ENCODE measurements at places on chromosomes 6 and 20.

DNA sequence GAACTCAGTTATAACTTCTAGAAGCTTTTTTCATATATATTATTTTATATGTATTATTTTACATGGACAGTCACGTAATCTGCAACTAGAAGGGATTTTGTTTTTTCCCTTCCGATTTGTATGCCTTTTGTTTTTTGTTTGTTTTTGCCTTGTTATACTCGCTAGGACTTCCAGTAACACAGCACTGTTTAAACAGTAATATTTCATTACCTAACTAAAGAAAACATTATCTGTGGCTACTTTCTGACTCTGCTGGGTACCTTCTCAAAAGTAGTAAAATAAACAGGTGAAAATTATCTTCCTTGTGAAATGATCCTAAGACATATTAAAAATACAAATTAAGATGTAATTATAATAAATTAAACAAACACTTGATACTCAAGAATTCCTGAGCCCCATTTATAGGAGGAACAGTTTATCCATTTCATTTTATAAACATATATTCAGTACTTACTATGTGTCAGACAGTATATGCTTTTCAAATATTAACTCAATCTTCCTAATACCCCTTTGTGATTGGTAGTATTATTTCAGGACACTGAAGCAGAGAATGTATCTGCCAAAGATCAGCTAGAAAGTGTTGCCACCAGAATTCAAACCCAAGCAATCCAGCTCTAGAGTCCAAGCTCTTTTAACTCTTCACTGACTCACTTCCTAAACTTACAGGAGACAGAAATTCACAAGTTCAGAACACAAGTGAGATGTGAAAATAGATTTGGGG, 65.3 kb downstream of the MAP3K5 start:
- H3K27me3 ChIP-seq: 0 out of 2 replicates have a peak, but pooled peaks cover 2% of the 10 kb centered on the region
- H3K36me3 ChIP-seq: 0 out of 2 replicates have a peak, but pooled peaks cover 5% of the 10 kb centered on the region
- no peak for DNase-seq
- no peak overlapping the region for H3K4me3 ChIP-seq

- H3K36me3 ChIP-seq: no peaks in the 10 kb centered on the region
- no peaks in the 10 kb centered on the region for H3K4me1 ChIP-seq
- DNase-seq: no peak
- H3K27me3 ChIP-seq: peaks cover 9% of the 10 kb centered on the region
Measured at GRCh38 chr6:107753778-107754177, 70.3 kb downstream of the SCML4 start.

DNA sequence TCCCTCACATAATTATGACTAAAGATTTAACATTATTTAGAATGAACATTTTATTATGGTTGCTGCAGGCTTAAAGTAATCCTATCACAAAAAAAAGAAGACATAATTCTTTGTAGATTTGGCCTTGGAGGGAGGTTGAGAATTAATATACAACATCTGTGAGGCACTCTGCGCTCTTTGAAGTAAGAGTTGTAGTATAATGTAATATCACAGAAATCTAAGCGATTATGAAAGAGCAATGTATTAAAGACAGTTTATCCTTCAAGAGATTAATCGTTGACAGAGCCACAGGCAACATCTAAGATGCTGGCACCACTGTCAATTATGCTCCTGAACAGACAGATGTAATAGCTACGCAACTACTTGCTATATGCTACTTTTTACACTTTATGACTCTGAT, 946.8 kb downstream of the GRIK2 start:
- H3K36me3 ChIP-seq: no peaks in the 10 kb centered on the region
- no peak for DNase-seq
- no peak overlapping the region for H3K4me3 ChIP-seq
- no peak overlapping the region for H3K27ac ChIP-seq
- H3K27me3 ChIP-seq: no peaks in the 10 kb centered on the region

- H3K27me3 ChIP-seq: no peaks in the 10 kb centered on the region
- DNase-seq: no peak
- no peak overlapping the region for H3K27ac ChIP-seq
- H3K4me1 ChIP-seq: peaks cover 9% of the 10 kb centered on the region
Measured at GRCh38 chr6:34318499-34319470, 70.0 kb upstream of the SMIM29 start.

DNA sequence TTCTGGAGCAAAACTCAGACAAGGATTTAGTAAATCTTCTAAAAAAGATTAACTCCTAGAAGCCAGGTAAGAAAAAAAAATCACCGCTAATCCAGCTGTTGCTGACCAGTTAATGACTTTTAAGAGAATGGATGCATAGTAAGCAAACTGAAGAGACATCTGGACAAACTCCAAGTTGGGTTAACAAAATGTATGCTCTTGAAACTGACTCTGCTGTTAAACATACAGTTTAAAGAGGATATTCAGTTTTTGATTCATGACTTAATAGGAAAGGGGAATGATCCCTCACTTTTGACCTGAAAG, 70.4 kb downstream of the PLAGL1 start:
- H3K4me1 ChIP-seq: no peaks in the 10 kb centered on the region
- H3K27ac ChIP-seq: no peak overlapping the region
- no peaks in the 10 kb centered on the region for H3K36me3 ChIP-seq
- no peak for DNase-seq
- H3K27me3 ChIP-seq: peaks cover 6% of the 10 kb centered on the region

- peaks cover 10% of the 10 kb centered on the region for H3K27me3 ChIP-seq
- H3K36me3 ChIP-seq: no peaks in the 10 kb centered on the region
- no peak overlapping the region for H3K4me3 ChIP-seq
- no peak overlapping the region for H3K27ac ChIP-seq
- DNase-seq: no peak
Measured at GRCh38 chr20:63322146-63322932, 29.4 kb downstream of the COL20A1 start.

GRCh38 chr6:67875877-67876383, 759.2 kb upstream of the ADGRB3 start:
- no peak overlapping the region for H3K27ac ChIP-seq
- H3K4me1 ChIP-seq: no peaks in the 10 kb centered on the region
- no peak overlapping the region for H3K4me3 ChIP-seq
- DNase-seq: no peak
- no peaks in the 10 kb centered on the region for H3K27me3 ChIP-seq

GRCh38 chr6:34897130-34897529, 8.1 kb downstream of the ANKS1A start:
- H3K4me3 ChIP-seq: no peak overlapping the region
- H3K27me3 ChIP-seq: no peaks in the 10 kb centered on the region
- peaks cover 11% of the 10 kb centered on the region for H3K4me1 ChIP-seq
- no peak overlapping the region for H3K27ac ChIP-seq
- no peak for DNase-seq

GRCh38 chr20:15185322-15185721, 847.9 kb upstream of the FLRT3 start:
- H3K4me3 ChIP-seq: no peak overlapping the region
- no peak for DNase-seq
- H3K27ac ChIP-seq: no peak overlapping the region
- H3K27me3 ChIP-seq: no peaks in the 10 kb centered on the region

GRCh38 chr20:62117362-62117646, 5.0 kb upstream of the LSM14B start:
- DNase-seq: no peak
- no peak overlapping the region for H3K4me3 ChIP-seq
- H3K27me3 ChIP-seq: peaks cover 20% of the 10 kb centered on the region
- H3K4me1 ChIP-seq: peaks cover 11% of the 10 kb centered on the region

DNA sequence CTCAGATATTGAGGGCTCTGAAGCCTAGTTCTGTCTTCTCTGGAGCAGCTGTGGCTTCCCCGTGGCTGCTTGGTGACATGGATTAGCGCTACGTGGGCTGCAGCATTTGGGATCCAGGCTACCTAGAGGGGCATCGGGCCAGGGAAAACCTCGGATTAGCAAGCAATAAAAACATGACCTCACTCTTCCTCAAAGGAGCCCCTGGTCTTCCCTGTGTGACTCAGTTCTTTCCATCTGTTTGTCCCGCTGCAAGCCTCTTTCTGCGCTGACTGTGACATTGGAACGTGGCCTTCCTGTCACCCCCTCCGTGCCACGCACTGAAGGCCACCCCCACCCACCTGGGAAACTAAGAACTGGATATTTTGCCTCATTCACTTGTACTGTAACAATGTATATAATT, 3.6 kb downstream of the MRGBP start:
- H3K4me3 ChIP-seq: no peak overlapping the region
- H3K27me3 ChIP-seq: peaks cover 2% of the 10 kb centered on the region
- no peak for DNase-seq
- peaks cover 19% of the 10 kb centered on the region for H3K4me1 ChIP-seq
- H3K36me3 ChIP-seq: peaks cover 14% of the 10 kb centered on the region

GRCh38 chr20:44171775-44172571, 15.0 kb downstream of the JPH2 start:
- no peaks in the 10 kb centered on the region for H3K27me3 ChIP-seq
- H3K36me3 ChIP-seq: peaks cover 10% of the 10 kb centered on the region
- H3K4me1 ChIP-seq: peaks cover 42% of the 10 kb centered on the region
- DNase-seq: no peak
- no peak overlapping the region for H3K4me3 ChIP-seq

DNA sequence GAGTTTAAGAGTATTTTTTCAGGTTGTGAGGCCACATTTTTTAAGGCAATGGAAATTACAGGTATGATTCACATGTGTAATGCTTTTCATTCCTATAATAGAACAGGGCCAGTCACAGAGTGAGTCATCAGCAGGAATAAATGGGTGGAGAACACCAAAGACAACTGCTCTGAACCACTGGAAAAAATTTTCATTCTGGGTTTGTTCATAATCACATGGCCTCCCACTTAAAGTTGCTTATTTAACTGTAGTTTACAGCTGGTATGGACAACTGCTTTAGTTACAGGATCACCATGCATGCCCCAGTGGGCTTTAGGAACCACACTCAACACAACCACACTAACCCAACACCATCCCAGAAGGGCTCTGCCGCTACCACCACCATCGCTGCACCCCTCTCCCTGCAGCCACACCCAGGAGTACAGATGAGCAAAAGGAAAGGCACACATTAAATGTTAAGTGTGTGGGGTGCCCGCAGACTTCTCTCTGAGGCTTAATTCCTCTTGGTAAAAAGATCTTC, 107.0 kb upstream of the DST start:
- peaks cover 100% of the 10 kb centered on the region for H3K4me1 ChIP-seq
- H3K4me3 ChIP-seq: peak overlapping the region; percentile 79
- H3K27ac ChIP-seq: peak overlapping the region; percentile 91
- DNase-seq: peak; percentile 91
